ENCODE measurements at places on chromosomes 11 and 22. TPM values are rescaled to one million over a fixed set of nuclear protein-coding genes. Genes with fewer than 3 reads are reported as not detected.
A peak's percentile ranks its signal among the peaks of the same experiment; 100 is the strongest.

DNA sequence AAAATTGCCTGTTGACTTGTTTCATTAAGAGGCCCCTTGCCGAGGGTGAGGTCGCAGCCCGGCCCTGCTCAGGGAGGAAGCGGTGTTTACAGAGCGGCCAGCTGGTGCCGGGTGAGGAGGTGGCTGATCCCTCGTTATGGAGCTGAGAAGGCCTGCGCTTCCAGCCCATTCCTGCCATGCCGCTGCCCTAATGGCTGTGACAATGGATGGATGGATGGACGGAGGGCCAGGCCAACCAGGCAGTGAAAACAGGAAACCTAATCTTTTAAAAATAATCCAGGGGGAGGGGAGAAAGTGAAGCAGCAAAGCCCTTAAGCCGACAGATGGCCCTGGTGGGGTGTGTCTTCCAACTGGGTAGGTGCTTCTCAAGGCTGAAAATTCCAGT lies 38.5 kb downstream of the BCR start:
- no peak for DNase-seq

DNA sequence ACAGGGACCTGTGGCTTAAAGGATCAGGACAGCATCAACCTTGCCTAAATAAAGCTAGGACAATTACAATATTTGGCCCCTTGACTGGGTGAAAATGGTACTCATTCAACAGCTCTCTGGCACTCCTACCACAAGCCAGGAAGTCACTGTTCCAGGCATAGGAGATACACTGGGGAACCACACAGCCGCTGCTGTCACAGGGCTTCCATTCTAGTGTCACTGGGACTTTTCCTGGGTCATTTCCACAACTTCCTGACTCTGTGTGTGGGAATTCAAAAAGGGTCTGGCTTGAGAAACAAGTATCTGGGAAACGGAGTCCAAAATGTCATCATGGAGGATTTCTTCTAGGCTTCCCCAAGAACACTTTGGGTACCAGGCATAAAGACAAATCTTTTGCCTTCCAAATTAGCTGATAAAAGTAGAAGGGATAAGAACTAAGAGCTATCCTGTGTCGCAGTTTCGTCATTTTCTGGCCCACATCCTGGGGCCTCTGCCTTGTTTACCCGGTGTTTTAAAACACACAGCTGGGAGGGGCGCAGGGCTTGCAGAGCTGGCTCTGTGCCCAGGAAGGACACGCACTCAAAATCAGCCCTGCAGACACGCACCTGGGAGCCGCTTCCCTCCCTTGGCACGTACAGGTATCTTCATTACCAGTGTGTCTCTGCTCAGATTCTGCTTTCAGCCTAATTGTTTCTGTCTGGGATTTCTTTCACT lies 38.0 kb downstream of the TMEM45B start:
- peak; percentile 81 for DNase-seq

Gene SCGB1D2
- not detected for total RNA-seq

Gene MIF
- 1,009 TPM for total RNA-seq

GRCh38 chr11:61164606-61165424 lies 3.6 kb upstream of the VPS37C start:
- DNase-seq: no peak

DNA sequence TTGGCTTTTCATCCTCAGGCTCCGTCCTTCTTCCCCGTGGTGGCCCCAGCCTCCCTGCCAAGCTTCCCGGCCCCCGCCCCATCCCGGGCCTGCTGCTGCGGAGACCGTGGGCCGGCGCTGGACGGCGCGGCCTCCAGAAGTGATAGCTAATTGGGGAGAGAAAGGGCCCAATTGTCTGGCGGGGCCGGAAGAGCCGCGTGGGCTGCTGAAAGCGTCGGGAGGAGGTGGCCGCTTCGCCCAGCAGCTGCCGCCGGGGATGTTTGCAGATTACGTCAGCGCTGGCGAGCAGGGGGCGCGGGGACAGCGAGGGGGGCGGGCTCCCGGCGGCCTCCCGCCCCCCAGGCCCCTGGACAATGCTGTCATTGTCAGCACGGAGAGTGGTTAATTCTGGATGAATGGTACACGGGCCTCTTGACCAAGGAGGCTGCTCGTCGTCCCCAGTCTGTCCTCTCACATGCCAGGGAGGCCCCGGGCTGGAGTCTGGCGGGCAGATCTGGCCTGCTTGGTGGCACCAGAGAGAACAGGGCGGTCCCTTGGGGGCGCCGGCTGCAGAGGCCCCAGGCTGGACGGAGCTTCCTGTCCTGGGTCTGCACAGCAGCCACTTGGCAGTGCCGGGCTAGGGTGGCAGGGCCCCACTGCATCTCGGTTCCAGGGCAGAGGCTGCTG lies 1.6 kb downstream of the SMIM38 start:
- no peak for DNase-seq

Gene HIC2
- 4.1 TPM for total RNA-seq

DNA sequence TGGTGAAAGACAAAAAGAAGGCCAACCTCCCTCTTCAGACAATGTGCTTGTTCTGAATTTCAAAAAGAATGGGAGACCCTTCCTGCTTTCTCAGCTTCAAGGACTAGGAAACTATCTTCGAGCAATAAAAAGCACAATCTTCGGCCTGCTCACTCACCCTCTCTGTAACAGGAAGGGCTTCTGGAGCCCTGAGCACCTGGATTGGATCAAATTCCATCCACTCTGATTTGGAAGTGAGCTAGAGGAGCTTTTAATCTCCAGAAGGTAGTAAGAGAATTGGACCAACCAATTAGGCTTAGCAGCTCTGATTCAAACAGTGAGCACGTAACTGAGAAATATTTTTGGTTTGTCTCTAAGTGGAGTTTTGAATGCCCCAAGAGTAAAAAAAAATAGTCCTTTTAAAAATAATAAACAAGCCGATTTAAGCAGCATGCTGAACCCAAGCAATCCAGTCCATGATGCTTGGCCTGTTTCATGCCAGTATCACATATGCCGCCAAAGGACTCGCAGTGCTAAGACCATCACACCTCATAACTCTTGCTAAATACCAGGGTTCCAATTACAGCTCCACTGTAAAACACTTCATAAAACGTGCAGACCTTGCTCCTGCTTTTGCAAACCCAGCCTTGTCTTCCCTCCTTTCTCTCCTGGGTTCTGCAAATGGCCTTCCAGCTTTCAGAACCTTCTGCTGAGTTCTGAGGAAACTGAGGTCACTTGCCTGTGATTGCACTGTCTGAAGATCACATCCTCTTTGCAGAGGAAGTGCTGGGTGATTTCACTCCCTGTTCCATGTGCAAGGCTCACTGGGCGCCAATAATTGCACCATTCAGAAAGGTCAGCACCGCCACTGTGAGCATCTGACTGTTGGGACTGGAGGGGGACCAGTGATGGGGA lies 74.4 kb downstream of the SLC1A2 start:
- DNase-seq: no peak

GRCh38 chr11:22163394-22163797 lies 29.5 kb upstream of the ANO5 start:
- no peak for DNase-seq

DNA sequence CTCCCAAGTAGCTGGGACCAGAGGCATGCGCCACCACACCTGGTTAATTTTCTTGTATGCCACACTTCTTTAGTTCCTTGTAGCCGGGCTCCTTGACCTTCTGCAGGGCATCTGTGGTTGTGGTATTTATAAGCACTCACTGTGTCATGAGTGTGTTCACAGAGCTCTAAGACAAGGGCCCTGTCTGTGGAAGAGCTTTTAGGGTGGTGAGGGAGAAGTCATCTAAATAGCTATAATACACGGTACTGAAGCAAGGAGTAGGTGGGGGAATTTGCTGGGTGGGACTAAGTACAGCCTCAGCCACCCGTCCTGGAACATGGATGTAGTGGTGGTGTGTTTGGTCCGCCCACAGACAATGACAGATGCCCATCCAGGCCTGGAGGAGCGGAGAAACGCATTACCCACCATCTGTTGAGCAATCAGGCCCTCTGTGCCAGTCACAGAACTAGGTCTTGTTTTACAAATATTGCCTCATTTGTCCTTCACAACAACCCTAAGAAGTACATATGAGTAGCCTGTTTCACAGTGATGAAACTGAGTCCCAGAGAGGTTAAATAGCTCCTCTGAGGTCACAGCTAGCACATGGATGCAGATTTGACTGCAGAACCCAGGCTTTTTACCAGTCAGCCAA lies 10.1 kb downstream of the ACO2 start:
- no peak for DNase-seq

Gene RAB38
- total RNA-seq: 0.70 TPM

- no peak for DNase-seq
Observed at GRCh38 chr22:33188326-33188725, 130.1 kb upstream of the SYN3 start.

DNA sequence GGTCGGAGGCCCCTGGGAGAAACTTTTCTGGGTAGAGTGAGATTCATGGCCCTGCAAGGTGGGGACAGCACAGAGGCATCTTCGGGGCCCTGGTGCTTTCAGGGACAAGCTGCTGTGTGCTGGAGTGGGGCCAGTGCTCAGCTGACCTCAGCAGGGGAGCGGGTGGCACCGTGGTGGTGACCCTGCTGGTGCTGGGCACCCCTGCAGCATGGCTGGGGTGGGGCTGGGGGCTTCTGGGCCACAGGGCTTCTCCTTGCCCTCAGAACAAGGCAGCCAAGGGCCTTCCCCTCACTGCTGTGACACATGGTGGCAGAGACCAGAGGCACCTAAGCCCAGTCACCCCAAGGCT lies 24.9 kb upstream of the GNB1L start:
- no peak for DNase-seq

Gene DDX25
- not detected for total RNA-seq
